ENCODE measurements at places on chromosomes 6 and 20.

GRCh38 chr6:144909753-144910285 is 624.7 kb downstream of the UTRN start:
- no peak for DNase-seq

GRCh38 chr20:6940876-6941275 is 173.4 kb downstream of the BMP2 start:
- DNase-seq, result no peak

DNA sequence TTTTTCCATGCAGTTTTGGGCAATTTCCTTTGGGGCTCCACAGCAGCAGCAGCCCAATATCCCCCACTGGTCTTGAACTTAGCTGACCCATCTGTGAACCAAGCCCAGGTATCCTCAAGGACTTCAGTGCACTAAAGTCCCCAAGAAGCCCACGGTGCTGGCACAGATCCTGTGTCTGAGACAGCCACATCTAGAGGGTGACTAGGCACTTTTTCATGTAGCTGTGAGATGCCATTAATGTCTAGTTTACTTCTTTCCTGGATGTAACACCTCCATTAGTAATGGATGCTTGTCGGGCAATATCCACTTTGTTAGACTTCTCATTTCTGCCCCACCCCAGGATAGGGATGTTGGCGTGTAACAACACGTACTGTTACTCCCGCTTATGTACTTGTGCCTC is 176.2 kb upstream of the PROKR2 start:
- no peak for DNase-seq

DNA sequence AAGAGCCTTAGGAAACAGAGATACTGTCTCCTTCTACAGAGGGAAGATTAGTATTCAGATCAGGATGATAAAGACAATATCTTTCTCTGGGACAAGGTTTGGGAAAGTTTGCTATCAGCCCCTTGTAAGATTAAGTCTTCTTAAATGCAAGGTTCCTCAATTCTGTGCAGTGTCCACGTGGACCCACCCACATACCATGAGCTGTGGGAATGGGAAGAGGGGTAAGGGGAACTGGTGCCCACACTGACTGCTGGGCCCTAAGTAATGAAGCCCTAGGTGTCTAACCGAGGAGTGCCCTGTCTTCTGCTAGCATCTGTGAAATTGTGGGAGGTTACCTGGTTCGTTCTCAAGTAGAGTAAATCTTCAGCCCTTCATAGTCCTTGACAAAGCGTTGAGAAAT is 5.8 kb upstream of the SSTR4 start:
- no peak for DNase-seq

DNA sequence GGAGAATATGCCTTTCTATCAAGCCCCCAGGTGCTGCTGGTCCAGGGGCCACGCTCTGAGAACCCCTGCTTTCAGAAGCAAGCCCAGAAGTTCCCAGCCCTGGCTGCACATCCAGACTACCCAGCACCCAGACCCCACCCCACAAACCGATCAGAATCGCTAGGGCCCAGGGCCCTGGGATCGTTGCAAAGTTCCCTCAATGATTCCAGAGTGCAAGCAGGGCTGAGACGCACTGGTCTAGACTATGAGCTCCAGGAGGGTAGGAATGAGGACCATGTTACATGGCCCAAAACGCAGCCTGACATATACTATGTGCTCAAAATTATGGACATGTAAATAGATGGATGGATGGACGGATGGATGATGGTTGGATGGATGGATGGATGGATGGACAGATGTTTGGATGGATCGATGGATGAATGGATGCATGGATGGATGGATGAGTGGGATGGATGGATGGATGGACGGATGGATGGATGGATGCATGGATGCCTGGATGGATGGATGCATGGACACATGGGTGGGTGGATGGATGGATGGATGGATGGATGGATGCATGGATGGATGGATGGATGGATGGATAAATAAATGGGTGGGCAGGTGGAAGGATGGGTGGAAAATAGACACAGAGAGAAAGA is 194.1 kb downstream of the PREX1 start:
- DNase-seq, result no peak

- DNase-seq, result no peak
These were observed 17.2 kb upstream of the LRRN4 start for GRCh38 chr20:6070829-6071695.

DNA sequence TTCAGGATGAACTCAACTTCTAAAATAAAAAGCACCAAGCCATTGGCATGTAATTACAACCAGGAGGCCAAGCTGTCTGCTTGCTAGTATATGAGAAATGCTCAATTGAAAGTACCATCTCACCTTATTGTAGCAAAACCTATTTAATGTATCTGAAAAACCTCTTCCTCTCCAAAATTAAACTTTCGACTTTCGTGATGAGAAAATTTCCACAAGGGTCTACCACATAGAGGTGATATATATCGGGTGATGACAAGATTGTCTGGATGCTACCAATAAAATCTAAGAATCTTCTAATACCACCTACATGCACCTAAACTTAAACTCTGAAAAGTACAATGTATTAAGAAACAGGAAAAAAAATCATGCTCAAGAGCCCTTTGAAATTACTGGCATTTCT is 74.2 kb downstream of the ATXN1 start:
- DNase-seq, result no peak

DNA sequence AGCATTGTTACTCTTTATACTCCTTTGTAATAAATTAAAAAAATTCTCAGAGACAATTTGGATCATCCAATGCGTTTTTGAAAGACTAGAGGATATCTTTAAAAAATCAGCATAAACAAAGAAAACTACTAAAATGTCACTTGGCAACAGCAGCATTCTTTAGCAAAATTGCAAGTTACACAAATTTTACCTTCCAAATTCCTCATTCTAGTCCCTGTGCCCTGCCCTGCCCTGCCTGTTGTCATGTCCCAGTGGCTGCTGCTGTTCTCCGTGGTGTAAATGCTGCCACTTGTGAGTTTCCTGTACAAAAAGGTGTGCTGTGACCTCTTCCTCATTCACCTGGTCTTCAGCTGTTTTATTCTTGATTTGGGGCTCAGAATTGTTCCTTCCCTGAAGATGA is 83.2 kb downstream of the CDC5L start:
- no peak for DNase-seq

- no peak for DNase-seq
These were observed 15.7 kb downstream of the HEBP2 start for GRCh38 chr6:138419766-138420165.

- no peak for DNase-seq
These were observed 1.3 kb downstream of the C20orf202 start for GRCh38 chr20:1204576-1204975.

DNA sequence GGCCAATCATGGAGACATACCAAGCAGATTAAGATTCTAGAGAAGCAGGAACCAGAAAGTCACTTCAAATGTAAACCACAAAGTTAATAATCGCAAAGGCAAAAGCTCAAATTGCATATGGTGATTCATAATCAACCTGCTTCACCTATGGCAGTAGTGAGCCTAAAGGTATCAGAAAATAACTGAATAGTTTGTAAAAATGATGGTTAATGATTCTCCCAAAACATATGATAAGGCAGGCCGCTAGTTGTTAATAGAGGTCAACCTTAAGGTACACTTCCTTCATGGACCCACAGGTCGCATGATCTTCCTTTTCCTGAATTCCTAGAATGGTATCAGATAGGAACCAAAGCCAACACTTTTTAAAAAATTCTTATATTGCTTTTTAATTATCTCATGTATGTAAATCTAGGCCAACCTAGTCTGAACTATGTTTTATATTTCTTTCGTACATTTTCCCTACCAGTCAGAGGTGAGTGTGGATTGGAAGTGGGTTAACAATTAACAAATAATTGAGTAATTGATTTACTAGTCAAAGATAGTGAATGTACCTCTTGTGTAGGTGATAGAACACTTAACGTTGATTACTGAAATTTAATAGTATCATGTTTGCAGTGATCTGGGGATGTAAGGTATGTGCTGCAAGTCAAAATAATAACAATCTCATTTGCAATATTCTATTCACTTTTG is 16.4 kb downstream of the TAAR2 start:
- DNase-seq, result no peak

DNA sequence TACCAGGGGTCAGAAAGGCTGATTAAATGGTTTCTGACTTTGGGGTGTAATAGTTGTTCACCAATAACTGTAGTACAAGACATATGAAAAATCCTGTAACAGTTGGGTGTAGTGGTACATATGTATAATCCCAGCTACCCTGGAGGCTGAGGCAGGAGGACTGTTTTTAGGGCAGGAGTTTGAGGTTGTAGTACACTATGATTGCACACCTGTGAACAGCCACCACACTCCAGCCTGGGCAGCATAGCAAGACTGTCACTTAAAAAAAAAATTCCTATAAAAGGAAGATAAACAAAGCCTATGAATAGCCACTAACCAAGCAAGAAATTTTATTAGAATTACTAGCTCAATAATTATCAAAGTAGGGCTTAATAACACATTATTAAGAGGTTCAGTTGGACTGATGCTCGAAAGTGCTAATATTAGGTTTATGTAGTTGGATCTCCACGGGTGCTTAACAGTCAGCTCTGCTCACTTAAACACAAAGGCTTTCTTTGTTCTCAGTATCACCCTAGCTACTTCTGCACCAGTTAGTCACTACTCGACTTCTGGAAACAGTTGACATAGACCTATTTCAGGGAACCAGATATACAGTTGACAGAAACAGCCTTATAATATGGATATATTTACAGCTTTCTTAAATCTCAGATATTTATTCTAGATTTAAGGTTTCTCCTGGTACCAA is 113.0 kb downstream of the MTFR2 start:
- no peak for DNase-seq

DNA sequence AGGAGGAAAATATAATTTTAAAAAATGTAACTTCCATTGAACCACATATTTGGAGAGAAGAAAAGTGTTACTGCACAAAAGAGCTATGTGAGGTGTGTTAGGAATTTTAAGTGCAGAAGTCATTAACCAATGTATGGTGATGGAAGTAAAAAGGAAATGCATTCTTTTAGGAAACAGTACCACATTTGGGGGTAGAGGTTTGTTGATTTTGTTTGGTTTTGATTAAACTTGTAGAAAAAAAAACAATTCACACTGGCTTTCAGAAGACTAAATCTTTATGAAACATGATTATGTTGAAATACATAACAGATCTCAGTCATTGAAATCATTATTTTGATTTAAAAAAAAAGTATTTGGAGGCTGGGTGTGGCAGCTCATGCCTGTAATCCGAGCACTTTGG is 1287.0 kb upstream of the GJE1 start:
- DNase-seq, result no peak

- no peak for DNase-seq
These were observed 512.2 kb upstream of the MARCKS start for GRCh38 chr6:113344969-113345368.

GRCh38 chr20:2701671-2702081 is 9.1 kb downstream of the EBF4 start:
- no peak for DNase-seq

DNA sequence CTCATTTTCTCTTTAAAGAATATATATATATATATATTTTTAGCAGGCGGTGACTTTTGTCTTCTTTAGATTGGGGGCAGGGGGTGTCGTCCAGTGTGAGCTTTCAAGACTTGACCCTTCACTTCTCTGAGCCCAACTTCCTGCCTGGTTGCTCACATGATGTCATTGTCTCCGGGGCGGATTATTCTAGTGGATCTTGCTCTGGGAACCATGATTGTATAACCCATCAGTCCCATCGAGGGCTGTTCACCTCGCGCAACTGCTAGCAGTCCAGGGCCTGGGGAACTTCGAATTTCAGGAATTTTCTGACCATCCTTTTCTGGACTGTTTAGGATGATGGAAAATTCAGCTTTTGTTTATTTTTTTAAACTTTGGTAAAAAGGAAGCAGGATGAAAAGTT is 1.0 kb downstream of the IGF2R start:
- no peak for DNase-seq

DNA sequence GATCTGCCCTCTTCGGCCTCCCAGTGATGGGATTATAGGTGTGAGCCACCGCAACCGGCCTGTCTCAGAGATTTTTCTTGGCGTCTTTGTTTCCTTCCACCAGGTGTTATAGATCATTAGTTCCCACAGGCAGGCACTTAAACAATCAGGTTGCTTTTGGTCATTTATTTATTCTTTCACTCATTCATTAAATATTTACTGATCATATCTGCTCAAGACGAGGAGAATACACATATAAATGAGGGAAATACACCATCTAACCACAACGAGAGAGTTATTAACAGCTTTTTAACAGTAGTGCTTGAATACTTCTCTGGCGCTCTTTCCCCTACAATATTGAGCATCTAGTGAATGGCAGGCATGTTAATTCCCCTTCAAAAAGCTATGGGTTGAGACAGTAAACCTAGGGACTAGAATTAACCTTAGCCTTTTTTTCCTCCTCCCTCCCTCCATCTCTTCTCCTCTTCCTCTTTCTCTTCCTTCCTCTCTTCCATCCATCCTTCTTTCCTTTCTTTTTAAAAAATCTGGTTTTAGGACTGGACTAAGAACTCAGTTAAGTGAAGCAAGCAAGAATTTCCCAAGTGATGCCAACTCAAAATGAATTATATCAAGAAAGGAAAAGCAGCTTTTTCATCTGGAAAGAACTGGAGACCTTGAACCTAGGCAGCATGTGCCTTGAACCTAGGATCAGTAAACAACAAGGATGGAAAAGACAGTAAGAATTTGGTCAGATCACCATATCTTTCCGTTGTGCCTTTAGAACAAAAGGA is 41.1 kb upstream of the RFPL4B start:
- no peak for DNase-seq
